ENCODE measurements at places on chromosomes 2 and 18. TPM values are rescaled to one million over a fixed set of nuclear protein-coding genes. Genes with fewer than 3 reads are reported as not detected.

DNA sequence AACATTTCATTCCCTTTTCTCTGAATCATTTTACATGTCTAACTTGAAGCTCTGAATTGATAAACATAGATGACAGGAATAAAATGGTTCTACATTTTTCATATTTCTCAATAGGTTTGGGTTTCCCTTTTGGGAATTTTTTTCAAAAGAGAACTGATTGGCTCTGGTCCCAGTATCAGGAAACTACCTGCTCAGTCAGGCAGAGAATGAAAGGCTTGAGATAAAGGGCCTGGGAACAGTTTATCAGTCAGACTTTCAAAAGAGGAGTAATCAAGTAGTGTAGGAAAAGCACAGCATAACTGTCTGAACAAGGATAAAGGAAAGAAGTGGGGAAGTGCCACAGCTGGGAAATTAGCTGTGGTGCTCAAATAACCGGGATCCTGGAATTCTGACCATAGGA is 28.3 kb upstream of the CCL20 start:
- ATAC-seq = no peak

The MXD1 gene
- total RNA-seq = 14.8 TPM

- ATAC-seq = no peak
Measured at GRCh38 chr2:180539541-180539940, 440.9 kb upstream of the UBE2E3 start.

The TEX44 gene
- total RNA-seq = not detected

The CD28 gene
- 382 TPM for total RNA-seq

The PPP1R1C gene
- total RNA-seq = not detected

The CTAGE1 gene
- not detected for total RNA-seq

The TDRD15 gene
- 0.13 TPM for total RNA-seq
